ENCODE measurements at places on chromosomes 6 and 20.
A peak's percentile ranks its signal among the peaks of the same experiment; 100 is the strongest.

GRCh38 chr20:1345030-1345755 is 16.3 kb upstream of the SDCBP2 start:
- no peak for DNase-seq

DNA sequence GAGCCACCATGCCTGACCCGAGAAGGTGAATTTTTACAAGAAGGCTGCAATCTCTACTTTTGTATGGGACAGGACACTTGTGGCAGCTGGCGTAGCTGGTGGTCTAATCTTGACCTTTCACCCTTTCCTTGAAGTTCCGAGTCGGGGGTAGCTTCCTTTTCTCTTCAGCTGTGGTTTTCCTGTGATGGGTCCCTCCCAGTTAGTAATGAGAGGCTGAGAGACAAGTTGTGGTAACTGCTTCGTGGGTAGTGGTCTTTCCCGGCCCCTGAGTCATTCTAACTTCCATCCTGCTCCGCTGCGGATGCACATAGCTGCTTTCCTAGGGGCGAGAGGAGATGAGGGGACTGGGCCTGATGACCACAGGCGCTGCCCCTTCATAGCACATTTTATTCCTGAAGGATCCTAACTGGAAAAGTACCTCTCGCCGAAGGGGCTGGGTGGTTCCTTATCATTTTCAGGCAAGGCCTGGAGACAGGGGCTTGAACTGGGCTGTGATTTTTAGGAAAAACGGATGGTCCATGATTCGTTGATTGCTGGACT is 3.1 kb downstream of the SYNJ2 start:
- DNase-seq, result no peak

GRCh38 chr6:27839626-27840475 is 72.3 kb downstream of the OR2B2 start:
- DNase-seq, result peak; percentile 89

DNA sequence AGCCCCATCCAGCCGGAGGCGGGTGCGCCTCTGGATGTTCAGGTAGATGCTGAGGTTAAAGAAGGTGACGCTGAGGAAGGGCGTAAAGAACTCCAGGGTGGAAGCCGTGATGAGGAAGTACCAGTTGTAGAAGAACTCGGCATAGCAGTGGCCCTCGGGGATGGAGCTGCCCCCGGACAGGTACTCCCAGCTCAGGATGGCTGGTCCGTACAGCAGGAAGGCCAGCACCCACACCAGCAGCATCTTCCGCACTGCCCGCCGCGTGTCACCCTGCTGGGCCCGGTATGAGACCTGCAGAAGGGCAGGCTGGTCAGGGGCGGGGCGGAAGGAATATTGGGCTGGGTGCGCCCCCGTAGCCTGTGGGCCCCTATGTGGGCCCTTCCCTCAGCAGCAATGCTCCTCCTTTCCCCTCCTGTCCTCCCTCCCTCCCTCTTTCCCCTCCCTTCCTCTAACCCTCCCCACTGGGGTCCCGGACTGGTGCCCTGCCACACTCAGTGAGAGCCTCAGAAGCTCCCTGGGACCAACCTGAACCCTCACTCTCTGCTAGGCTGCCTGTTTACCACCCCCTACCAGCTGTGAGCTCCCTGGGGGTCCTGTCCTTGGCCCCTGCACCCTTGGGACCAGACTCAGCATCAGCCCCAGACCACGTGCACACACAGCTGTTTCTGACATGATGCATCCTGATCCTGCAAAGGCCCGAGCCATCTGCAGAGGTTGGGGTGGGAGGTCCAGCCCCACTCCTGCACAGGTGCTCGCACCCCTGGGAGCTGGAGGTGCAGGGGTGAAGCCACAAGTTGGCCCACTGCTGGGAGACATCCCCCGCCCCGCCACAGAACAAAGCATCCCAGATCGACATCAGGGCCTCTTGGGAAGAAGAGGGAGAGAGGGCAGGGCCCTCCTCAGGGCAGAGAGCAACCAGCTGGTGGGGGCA is 3.2 kb downstream of the HRH3 start:
- peak; percentile 18 for DNase-seq

GRCh38 chr20:4147319-4147718 is 132.0 kb upstream of the RNF24 start:
- no peak for DNase-seq

DNA sequence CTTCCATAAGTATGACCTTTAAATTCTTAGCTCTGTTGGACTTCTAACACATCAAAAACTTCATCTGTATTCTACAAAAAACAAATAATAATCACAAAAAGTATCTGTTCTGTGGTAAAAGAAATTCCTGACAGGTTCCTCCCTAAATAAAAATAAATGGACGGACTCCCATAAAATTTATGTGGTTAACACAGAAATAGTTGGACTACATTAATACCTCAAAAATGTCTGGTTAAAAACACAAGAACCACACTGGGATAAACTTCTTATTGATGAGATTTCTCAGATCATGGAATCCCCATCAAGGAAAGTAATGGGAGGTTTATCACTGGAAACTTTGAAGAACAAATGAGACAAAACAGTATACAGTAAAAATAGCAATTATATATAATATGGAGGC is 172.4 kb downstream of the MOXD1 start:
- DNase-seq, result peak; percentile 42

DNA sequence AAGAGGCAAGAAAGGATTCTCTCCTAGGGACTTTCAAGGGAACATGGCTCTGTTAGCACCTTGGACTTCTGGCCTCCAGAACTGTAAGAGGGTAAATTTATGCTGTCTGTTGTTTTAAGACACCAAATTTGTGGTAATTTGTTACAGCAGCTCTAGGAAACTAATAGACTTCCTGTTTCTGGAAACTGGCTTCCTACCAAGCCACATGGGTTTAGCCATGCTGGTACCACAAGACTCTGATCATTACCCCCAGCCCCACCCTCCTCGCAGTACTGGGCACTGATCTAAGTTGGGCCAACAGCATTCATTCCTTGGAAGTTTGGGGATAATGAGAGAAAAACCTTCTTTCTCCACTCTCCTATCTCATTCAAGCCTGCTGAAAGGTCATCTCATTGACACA is 109.5 kb upstream of the SMLR1 start:
- DNase-seq, result no peak

DNA sequence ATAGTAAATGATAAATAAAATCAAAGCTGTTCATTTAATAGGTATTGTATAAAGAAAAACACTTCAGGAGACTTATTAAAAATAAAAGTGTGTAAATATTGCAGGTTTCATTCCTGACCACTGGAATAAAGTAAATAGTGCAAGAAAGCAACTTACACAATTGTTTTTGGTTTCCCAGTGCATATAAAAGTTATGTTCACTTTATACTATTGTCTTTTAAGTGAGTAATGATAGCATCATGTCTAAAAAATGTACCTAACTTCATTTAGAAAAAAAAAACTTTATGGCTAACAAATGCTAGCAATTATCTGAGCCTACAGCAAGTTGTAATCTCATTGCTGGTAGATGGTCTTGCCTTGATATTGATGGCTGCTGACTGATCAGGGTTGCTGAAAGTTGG is 726.6 kb upstream of the POU3F2 start:
- no peak for DNase-seq

DNA sequence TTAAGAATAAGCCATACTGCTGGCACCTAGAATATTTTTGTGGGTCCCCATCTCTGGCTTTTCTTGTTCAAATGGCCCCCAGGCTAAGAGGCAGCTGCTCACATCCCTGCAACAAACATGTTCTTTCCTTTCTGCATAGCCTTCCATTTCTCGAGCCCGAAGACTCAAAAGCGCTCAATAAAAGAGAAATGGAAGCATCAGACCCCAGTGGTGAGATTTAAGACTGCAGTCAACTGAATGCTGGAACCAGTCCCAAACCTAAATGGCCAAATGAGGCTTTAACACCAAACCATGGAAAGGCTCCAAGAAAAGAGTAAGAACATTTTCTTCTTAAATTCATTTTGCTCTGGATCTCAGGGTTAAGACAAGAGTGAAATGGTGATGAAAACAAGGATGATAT is 122.1 kb upstream of the TRAF3IP2 start:
- DNase-seq, result peak; percentile 53

GRCh38 chr6:34688956-34689355 is 7.6 kb downstream of the ILRUN start:
- no peak for DNase-seq

GRCh38 chr6:50427267-50427666 is 286.1 kb upstream of the TFAP2D start:
- no peak for DNase-seq

DNA sequence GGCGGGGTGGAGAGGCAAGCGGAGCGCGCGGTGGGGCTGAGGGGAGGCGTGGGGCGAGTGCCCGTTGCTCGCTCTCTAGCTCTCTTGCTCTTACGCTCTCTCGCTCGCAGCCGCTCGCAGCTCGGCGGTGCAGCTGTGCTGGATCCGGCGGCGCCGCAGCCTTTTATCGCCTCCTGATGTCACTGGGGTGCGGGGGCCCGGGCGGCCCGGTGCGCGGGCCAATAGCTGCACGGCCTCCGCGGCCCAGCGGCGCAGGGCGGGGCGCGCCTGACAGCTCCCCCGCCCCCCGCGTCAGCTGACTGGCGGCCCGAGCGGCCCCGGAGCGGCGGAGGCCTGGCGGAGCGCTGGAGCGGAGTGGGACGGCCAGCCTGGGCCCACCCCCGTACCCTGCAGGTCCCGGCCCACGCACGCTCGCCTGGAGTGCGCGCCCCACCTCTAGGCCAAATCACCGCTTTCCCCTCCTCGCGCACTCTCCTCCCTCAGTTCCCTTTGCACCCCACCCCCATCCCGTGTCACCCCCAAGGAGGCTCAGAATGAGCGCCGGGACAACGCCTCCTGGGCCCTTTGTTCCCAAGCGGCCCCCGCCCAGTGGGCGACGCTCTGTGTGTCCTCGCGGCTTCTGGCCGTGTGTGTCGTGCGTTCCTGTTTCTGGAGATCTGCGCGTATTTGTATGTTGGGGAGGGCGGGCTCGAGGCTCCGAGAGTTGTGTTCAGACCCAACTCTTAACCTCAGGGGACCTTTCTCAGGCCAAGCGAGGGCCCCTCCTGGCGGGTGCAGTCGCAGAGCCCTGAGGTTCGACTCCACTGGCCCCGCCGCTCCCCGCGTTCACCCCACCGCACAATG is at the start of gene MAFB:
TSS of gene MAFB (minus strand) at position 137 of the 843 bp plus-strand sequence. CDS start 386 bp downstream, outside the sequence.
- peak; percentile 29 for DNase-seq

- no peak for DNase-seq
Observed at GRCh38 chr20:44026647-44027342, 112.1 kb downstream of the TOX2 start.

DNA sequence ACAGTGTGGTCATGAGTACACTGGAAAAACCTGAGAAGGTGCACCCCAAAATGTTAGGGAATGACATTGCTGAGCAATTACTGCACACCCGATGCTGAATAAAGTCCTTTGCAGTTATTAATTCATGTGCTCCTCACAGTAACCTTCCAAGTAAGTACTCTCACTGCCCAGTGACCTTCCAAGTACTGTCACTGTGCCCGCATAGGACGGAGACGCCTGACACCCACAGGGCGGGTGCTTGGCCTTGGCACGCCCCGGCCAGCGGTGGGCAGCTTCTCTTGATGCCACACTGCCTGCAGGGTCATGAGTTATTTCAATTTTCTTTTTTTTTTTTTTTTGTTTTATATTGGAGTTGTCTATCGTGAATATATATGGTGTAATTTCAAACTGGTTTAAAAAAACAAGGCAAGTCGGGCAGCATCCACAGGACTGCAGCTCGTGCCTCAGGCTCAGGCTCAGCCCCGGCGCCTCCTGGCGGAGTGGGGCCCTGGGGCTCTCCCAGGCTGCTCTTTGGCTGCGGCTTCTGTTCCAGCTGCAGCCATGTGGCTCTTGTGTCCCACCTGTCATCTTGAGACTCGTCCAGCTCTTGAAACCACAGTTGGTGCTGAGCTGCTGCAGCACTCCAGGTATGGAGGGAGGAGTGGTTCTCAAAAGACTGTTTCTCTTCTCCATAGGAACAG is 27.0 kb downstream of the PNLDC1 start:
- no peak for DNase-seq

DNA sequence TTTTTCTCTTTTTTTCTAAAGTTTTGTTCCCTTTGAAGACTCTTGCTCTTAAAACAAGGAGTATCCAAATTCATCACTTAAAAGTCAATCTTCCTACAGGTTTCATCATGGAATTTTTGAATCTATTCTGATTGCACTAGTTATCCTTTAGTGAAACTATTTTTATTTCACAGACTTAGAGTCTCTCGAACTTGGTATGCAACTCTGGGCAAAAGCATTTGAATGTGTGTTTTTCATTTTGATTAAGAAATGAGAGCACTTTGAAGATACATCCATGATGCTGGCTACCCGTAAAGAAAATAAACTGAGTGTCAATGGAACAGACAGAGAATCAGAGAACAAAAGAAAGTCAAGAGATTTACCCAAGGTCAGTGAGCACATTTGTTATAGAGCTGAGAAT is 586.5 kb downstream of the EPM2A start:
- DNase-seq, result no peak

All from LHCN-M2 (cell line).